EH (cell line): ENCODE measurements at places on chromosomes 3 and 15.

DNA sequence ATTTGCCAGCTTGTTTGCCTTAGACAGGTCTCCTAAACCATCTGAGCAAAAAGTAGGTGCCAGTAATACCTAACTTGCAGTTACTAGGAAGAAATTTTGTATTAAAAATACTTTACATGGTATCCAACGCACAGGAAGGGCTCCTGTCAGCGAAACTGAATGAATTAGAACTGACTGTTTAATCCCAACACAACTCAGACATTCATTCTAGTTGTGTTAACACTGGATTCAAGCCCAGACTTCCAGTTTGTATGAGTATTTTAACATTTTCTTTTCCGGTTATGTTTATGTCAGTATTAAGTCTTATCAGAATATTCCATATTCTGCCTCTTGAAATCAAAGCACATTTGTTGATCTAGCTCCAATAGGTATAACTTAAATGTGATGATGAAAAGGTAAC lies 82.0 kb upstream of the SOX2 start:
- DNase-seq, result no peak

DNA sequence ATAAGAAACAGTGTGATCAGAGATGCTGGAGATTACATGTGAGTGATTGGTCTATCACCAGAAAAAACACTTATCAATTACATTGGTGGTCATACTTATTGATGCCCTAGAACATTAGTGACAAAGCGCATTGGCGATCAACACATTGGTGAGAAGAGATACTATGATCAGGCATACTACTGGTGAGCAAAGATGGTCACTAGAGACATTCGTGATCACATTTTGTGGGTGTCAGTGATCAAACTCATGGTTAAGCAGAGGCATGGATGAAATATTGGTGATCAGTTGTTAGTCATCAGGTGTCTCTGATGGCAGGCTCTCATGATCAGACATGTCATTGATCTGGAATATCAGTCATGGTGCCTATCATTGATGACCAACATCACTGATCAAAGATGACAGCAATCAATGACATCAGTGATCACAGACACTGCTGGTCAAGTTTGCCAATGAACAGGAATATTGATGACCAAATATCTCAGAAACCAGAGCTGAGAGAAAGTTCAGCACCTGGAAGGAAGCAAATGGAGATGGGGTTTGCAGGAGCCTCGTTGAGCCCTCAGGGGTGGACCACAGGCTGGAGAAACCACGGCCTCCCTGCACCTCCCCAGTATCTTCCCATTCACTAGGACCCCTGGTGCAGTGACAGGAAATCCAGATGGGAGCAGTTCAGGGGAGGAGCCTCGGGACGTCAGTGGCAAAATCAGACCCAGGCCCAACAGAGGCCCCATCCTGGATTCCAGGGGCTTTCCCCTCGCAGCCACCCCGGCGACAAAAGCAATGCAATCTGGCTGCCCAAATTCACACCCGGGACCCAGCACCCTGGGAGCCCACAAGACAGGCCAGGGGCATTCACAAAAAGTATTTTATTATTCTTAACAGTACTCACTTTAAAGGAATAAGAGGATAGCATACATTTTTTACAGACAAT lies 12.2 kb upstream of the DNAJB8 start:
- no peak for DNase-seq

DNA sequence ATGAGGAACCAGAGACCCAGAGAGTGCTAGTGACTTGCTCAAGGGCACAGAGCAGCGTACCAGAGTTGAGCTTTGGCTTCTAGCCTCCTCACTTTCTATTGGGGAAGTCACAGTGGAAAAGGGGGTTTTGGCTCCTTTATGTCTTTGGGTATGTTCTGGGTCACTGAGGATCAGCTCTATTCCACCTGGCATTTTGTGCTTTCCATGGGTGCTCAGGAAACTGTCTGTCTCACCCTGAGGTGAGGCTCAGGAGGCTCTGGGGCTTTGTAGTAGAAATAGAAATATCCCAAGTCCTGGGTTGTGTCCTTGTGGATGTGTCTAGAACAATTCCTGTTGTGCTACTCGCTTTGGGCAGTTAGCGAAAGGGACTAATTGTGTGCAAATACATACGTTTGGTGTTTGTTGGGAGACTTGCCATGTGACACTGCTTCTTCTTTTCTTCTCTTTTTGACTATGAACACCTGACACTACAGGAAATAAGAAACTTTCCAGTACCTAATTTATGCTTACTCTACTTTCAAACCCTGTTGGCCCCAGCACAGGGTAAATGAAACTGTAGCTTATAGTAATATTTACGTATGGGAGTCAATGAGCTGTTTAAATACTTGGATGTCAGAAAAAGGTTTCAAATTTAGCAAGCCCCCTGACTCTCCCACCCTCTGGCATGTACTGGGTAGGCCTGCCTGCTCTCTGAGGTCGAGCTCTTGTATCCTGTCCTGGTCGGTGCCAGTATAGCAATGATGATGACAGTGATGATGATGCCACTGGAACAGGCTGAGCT lies 35.6 kb downstream of the SMAD3 start:
- no peak for DNase-seq

DNA sequence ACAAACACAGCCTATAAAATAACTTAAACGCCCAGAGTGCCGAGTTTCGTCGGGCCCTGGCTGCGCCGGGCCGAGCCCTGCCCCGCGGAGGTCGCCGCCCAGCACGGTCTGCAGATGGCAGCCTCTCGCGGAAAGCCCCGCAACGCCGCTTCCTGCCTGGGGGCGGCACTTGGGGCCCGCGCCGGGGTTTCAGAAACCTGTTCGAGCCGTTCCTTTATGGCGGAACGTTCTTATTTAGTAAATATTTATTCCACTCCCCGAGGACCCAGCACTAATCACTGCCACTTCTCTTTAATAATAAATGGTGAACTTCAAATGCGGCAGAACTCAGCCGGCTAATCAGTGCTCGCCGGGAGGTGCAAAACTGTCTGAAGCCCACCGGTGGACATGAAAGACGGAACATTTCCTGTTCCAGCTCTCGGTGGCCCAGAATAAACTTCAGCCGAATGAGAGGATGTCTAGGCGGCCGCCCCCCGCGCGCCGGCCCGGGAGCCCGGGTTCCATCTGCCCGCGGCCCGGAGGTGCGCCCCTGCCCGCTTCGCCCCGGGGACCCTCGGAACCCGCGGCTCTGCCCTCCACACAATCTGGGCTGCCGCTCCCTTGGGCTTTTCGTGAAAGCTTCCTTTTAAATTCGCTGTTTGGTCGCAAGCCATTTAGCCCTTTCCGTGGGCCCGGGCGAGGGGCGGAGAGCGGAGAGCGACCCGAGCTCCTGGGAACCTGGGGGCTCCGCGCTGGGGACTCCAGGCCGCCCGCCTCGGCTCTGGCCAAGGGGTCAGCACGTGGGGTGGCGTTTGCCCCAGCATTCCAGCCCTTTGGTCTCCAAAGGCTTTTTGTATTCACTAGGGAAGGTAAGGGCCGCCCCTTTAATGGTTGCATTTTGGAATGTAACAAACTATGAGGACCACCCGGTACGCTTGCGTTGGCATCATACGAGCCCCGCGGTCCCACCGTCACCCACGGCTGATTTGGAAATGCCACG lies 110.8 kb upstream of the ATP11B start:
- DNase-seq, result peak; percentile 24

DNA sequence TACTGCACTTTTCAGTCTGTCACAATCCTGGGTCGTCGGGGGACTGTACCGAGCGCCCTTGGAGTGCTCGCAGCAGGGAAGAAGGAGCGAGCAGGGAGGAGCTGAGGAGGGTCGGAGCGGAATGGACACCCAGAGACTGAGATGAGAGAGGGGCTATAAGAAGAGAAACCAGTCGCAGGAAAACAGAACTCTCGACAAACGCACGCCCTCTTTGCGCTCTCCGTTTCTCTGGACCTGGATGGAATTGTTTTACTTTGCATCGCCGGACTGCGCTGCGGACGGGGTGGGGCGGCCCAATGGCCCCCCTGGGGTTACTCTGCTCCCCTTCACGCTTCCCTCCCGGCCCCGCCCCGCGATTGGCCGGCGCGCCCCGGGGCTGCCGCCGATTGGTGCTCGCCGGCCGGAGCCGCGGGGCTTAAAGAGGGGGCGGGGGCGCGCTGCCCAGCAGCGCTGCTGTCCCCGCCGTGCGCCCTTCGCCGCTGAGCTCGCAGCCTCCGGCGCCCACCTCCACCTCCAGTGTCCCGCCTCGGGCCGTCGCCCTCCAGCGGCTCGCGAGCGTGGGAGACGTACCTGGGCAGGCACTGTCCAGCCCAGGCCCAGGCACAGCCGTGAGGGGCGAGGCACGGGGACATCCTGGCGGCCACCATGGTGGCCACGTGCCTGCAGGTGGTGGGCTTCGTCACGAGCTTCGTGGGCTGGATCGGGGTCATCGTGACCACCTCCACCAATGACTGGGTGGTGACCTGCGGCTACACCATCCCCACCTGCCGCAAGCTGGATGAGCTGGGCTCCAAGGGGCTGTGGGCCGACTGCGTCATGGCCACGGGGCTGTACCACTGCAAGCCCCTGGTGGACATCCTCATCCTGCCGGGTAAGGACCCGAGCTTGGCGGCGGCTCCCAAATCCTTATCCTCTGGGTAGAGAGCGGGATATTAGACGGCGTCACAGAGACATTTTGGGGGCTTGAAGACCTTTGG lies at the start of gene CLDN11:
CLDN11 (plus strand) TSS at position 447 of the 977 bp plus-strand sequence; CDS start at position 646, 199 bp downstream.
- DNase-seq, result peak; percentile 27

DNA sequence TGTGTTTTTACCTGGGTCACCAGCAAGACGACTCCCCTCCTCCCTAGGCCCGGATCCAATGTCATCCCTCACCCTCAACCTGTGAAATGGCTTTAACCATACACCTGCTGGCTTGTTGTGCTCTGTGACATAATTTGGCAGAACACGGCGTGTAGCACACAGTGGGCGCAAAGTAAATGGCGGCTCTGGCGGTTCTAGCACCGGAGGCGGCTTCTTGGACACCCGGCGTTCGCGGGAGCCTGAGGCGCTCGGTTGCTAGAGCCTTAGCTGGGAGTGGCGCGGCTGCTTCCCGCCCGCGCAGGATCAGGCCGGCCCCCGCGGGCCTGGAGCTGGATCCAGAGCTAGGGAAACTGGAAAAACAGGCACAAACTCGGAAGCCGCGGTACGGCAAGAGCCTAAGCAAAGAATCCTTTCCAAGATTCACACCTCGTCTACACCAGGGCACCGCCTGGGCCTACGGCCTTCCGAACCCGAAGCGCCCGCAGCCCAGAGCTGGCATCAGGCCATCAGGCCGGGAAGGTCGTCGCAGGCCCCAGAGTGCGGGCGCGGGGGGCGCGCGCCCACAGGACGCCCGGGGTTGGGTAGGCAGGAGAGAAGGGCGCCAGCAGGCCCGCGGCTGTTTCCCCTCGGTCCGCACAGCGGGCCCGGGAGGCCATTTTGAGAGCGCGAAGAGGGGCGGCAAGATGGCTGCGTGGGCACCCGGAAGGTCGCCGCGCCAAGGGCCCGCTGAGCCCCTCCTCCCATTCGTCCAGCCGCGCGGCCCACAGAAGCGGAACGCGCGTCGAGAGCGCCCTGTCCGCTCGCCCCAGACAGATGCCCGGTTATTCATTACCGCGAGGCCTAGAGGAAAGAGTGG lies 43.9 kb upstream of the POLG start:
- DNase-seq, result no peak

GRCh38 chr3:183158113-183158512 lies 4.4 kb downstream of the LAMP3 start:
- no peak for DNase-seq

- no peak for DNase-seq
These were observed 772 bp downstream of the FAM81A start for GRCh38 chr15:59438625-59439290.
